Ammon's horn (tissue), 1 donor: ENCODE measurements at places on chromosomes 7 and 10.

- no peak for DNase-seq
Measured at GRCh38 chr7:101362334-101363195, at the start of gene COL26A1. Gene COL26A1, plus strand, starts transcription at chr7:101362875. Its CDS starts 158 bp downstream, at chr7:101363033.

GRCh38 chr10:76188216-76188615 is 756.8 kb downstream of the LRMDA start:
- DNase-seq, result no peak

DNA sequence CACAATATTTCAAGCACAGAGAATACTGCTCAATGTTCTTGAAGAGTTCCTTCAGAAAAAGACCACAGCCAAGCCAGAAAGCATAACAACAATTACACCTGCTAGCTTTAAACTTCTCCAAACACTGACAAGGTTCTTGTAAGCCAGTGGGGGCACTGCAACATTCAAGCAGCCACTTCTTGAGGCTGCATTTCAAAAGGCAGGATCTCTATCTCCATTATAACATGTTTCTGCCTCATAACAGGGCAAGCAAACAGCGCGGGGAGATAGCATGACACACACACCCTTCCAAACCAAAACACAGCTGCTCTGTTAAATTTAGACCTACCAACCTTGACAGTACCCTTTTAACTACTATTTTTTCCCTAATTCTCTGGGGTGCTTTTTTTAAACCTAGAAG is 30.8 kb downstream of the CHCHD3 start:
- peak; percentile 39 for DNase-seq

GRCh38 chr10:87846023-87846422 is 17.3 kb downstream of the KLLN start:
- no peak for DNase-seq

DNA sequence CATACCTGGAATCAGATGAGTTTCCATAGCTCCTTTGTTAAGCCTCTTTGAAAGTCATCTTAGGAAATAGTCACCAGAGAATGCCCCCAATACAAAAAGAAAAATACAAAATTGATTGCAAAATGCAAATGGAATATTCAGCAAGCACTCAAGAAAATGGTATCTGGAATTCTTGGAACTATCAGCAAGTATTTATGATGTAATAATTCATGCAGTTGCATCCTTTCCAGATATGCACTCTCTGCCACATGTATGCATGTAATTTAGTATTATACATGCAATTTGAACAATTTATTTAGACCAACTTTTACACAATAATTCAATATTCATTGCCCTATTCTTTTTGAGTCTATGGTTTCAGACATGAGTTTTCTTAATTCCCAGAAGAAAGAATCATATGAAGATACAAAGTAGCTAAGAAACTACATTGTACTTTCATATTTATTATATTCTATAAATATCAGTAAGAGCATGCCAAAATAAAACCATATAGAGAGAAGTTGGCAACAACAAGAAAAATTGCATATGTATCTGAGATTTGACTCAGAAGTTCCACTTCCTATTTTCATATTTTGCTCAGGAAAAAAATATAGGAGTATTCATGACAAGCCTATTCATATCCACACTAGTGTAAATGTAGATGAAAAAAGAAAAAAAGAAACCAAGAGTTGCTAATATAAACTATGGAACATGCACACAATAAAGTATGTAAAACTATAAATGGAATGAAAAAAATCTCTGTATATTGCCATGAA is 338.5 kb downstream of the SEMA3D start:
- no peak for DNase-seq

DNA sequence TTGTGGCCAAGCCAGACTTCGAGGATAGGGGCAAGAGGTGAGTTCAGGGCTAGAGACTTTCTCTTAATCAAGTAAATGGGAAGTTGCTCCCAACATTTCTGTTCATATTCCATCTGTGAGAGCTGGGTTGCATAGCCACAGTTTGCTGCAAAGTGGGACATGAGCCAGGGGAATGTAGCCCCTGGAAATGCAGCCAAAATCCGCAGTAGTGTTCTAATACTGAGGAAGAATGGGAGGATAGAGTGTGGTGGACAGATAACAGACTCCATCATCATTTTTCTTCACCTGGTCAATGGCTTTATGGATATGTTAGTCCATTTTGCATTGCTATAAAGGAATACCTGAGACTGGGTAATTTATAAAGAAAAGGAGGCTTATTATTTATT is 177.7 kb downstream of the SKIDA1 start:
- DNase-seq, result no peak

GRCh38 chr7:19701471-19701870 is 7.4 kb downstream of the POLR1F start:
- no peak for DNase-seq
